ENCODE measurements at places on chromosomes 5 and 9.

DNA sequence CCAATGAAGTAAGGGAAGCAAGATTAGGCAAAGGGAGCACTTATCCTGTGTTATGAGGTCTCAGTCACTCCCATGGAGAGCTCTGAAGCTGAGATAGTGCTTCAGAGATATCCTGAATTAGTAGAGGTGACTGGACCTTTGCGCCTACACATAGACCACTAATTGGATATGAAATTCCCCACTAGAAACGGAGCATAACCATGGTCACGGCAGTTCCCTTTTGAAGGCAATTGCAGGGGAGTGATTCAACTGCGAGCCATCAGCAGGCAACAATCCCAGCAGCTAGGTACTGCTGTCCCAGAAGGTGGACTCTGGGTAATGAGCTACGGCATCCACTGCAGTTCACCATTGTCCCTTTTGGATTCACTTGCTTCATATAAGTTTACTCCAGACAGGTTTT, 267.7 kb upstream of the RASA1 start:
- DNase-seq, result no peak

GRCh38 chr9:131640438-131641137, 95.3 kb downstream of the PRRT1B start:
- DNase-seq, result no peak

- DNase-seq, result peak; percentile 54
These were observed at the start of gene NRG2 for GRCh38 chr5:140042643-140043507. TSS of gene NRG2 (minus strand) at chr5:140043299.

DNA sequence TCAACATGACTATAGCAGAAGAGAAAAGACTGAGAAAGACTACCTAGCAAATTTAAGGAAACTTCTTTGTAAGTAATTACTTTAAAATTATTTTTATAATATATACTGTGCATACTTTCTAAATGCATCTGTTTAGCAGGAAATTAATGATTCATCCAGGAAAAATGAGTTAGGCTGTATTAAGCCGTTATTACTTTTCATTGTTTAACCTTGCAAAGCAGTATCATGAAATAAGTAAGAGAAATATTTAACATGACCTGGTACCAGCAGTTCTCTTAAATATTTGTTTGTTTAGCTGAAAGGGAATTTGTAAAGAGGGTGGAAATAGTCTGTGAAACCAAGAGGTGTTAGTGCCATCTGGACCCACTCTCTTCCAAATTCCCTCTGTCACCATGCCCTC, 175.0 kb downstream of the GNAQ start:
- no peak for DNase-seq

DNA sequence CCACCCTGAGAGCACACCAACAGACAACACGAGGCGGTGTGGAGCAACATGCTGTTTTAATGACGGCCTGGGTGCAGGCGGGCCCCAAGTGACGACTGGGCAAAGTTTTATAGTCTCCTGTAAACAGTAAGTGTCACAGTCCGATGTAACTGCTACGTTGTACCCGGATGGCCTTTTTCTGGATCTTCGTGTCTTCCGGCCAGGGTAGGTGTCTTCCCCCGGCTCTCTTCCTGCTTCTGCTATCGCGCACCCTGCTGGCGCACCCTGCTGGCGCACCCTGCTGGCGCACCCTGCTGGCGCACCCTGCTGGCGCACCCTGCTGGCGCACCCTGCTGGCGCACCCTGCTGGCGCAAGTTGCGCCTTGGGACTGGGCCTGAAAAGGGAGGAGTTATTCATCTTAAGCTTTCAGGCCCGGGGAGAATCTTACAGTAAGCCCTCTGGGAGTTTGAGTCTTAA, 143.0 kb upstream of the TARS1 start:
- DNase-seq, result no peak

- no peak for DNase-seq
These were observed 173.6 kb downstream of the TENT4A start for GRCh38 chr5:6886866-6887265.

DNA sequence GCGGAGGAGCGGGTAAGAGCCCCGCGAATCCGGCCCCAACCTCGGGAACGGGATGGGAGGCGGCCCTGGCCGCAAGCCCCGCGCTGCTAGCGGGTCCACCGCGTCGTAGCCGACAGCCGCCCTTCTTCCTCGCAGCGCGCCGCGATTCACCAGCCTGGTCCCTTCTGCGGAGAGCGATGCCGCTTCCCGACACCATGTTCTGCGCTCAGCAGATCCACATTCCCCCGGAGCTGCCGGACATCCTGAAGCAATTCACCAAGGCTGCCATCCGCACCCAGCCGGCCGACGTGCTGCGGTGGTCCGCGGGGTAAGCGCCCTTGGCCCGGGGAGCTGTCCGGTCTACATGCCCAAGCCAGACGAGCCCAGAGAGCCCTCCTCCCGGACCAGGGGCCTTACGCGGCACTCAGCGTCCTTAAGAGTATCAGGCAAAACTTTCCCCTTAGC, 335 bp downstream of the ROPN1L start:
- DNase-seq, result no peak

GRCh38 chr9:130023994-130024596, 18.9 kb downstream of the FNBP1 start:
- DNase-seq, result no peak

DNA sequence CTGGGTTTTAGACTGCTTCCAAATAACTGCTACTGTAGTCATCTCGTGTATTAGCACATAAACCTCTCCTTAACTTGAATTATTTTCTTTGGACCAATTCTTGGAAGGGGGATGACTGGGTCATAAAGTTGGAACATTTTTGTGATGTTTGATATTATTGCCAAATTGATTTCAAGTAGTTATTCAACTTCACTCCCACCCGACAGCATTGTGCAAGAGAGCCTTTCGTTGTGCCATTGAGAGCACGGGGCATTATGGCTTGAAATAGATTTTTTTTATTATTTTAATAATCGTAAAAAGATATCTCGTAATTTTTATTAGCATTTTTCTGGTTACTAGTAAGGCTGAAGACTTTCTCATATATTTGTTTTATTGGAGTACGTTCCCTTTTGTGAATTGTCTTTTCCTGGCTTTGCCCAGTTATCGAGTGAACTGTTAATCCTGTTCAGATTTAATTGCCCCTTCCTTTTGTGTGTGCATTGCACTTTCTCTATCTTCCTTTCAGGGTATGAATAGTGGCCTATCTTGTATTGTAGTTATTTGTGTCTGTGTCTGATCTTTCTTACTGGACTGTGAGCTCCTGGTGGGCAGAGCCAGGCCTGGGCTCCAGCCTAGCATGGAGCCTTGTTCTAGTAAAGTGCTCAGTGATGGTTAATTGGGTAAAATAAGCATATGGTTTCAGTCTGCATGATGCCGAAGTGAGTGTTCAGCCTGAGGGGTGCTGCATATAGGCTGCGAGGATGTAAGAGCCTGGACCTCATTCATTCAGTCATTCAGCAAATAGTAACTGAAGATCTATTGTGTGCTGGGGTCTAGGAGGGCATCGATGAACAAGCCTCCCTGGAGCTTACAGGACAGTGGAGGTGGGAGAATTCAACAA, 93.5 kb upstream of the SHB start:
- no peak for DNase-seq

DNA sequence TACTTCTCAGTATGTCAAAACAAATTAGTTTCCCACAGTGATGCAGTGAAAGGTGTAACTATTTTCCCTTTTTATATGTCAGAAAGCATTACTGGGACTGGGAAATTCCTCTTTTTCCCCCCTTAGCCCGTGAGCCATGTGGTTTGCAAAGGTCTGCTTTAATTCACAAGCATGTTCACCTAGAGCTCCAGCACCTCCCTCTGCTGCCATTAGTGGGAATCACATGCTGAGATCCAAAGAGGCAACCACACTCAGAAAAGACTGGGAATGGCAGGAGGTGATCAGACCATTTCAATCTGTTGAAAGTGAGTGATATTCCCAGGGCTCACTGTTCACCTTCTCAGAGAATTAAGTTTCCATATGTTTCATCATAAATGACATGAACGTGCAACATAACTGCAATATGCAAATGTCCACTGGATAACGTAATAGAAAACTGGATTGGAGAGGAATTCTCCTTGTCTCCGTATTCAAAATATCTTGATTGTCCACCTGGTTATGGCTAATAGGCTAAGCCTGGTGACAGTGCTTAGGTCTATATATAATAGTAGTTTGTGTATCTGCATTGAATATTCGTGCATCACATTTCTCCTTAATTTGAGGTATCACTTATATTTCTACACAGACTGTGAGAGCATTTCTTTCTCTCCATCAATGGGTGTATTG, 703.5 kb upstream of the WWC1 start:
- DNase-seq, result no peak

GRCh38 chr9:135090081-135090480, 2.6 kb downstream of the OLFM1 start:
- no peak for DNase-seq

GRCh38 chr5:60843386-60843935, 608 bp downstream of the ELOVL7 start:
- no peak for DNase-seq

DNA sequence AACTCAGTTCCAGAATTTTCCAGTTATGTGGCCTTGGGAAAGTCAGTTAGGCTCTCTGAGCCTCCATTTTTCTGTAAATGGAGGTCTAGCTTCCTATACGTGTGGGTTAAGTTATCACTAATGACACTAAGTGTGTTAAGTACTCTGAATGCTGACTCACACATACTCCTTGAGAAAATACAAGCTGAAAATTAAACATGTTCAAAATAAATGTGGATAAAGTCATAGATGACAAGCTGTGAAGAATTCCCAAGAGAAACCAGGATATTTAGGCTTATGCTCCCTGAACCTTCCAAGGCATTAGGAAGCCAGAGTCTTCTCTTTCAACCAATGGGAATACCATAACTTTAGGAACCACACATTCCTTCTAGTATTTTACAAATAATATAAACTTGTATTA, 58.1 kb downstream of the ABCA1 start:
- DNase-seq, result no peak

- DNase-seq, result no peak
These were observed 70.2 kb upstream of the ADAMTS2 start for GRCh38 chr5:179415291-179416060.

DNA sequence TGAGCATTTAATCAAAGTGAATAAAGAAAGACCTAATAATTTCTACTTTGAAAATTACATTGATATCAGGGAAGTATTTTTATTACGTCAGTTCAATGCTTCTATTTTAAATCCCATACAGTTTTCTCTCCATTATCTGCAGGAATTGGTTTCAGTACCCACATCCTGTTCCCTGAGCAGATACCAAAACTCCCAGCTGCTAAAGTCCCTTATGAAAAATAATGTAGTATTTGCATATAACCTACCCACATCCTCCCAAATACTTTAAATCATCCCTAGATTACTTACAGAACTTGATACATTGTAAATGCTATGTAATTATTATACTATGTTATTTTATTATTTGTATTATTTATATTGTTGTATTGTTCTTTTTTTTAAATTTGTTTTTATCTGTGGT, 125.4 kb upstream of the MINAR2 start:
- DNase-seq, result no peak

DNA sequence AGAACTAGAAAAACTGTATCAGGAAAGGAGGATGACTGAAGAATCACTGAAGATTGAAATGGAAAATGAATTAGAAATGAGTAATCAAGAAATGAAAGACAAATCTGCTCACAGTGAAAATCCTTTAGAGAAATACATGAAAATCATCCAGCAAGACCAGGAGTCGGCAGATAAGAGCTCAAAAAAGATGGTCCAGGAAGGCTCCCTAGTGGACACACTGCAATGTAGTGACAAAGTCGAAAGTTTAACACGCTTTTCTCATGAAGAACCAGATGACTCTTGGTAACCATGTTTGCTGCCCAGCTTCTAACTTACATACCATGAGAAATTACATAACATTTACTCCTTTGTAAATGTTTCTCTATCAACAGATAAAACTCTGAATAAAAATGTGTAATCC, 37.1 kb downstream of the CPLANE1 start:
- no peak for DNase-seq

GRCh38 chr5:124952566-124952965, 206.1 kb upstream of the ZNF608 start:
- no peak for DNase-seq

All from CD4-positive, alpha-beta T cell treated with Interferon alpha-2 for 1 hour (primary cell).